GM12892 (cell line): ENCODE measurements at places on chromosomes 3 and 15.

- DNase-seq, result no peak
Measured at GRCh38 chr3:87969620-87970019, 89.2 kb downstream of the CGGBP1 start.

DNA sequence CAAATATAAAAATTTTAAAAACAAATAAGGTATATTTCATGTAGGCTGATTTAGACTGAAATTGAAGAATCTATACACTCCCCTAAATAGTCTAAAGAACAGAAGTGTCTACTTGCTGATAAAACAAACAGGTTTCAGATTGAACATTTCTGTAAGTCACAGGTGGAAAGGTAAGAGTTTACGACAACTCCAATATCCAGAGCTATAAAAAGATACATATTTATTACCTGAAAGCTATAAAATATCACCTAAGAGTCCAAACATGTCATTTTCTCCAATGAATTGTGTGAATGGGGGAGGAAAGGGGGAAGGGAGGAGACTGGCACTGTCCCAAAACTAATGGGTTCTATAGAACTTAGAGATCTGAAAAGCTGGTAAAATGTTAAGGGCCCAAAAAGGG, 26.1 kb downstream of the PPP1R2 start:
- no peak for DNase-seq

GRCh38 chr3:117928836-117929235, 1105.8 kb downstream of the IGSF11 start:
- DNase-seq, result no peak

DNA sequence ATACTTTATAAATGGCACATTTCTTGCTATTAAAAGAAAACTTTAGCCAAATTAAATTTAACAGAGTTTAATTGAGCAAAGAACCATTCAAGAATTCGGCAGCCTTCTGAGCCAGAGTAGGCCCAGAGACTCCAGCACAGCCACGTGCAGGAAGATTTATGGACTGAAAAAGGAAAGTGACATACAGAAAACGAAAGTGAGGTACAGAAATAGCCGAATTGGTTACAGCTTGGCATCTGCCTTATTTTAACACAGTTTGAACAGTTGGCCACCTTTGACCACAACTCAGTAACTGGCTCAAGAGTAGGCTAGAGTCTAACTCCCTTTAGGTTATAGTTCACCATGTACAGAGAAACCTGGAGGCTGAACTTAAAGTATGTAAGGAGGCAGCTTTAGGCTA, 17.6 kb downstream of the CFAP44 start:
- no peak for DNase-seq

- DNase-seq, result no peak
Measured at GRCh38 chr3:97882975-97883598, 61.3 kb downstream of the CRYBG3 start.

DNA sequence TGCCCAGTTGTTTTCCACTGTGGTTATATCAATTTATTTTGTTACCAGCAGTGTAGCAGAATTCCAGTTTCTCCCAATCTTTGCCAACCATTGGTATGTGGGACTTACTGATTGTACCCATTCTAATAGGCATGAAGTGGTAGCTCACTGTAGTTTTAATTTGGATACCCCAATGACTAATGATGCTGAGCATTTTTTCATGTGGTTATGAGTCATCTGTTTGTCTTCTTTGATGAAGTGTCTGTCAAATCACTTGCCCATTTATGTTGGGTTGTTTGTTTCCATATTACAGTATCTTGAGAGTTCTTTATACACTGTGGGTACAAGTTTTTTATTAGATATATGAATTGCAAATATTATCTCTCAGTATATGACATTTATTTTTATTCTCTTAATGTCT, 644.3 kb downstream of the NR2F2 start:
- DNase-seq, result no peak

DNA sequence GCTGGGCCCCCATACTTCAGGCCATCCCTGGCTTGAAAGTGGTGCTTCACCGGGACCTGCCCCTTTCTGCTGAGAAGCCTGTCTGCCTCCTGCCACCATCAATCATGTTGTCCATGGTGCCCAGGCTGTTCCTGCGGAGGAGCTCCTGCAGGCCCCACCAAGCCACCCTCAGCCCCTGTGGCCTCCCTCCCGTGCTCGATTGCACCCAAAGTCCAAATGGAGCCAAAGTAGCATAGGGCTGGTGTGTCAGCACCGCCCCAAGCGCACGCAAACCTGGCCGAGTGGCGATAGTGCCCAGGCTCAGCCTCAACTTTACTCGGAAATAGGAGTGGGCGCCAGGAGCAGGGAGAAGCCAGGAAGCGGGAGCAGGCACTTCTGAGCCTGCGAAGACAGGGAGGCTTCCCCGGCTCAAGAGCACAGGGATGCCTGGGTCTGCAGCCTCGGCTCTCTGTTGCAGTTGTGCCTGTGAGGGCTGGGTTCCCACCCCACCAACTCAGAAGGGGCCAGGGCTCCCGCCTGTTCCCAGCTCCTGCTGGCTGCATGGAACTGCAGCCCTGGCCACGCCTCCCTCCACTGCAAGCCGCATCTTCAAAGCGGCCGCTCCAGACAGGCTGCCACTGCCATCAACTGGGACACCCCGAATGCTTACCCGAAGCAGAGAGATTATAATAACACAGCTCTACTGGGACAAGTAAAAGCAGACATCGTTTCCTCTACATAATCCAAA, 203.0 kb downstream of the ARRDC4 start:
- no peak for DNase-seq

DNA sequence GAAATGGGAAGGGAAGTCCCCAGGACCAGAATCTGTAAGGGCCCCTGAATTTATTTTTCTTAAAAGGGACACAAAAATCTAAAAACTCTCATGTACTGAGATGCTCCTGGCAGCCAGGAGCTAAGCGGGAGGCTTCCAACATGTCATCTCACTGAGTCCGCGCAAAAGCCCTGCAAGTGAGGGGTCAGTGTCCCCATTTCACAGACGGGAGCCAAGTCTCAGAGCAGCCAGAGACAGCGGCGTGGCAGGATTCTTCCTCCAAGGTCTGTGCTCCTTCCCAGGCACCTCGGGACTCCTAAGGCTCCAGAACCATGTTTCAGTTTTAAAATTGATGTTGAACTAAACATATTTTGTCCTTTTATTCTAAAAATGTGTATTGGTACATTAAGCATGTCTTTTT, 114.8 kb downstream of the ADCY5 start:
- DNase-seq, result no peak

DNA sequence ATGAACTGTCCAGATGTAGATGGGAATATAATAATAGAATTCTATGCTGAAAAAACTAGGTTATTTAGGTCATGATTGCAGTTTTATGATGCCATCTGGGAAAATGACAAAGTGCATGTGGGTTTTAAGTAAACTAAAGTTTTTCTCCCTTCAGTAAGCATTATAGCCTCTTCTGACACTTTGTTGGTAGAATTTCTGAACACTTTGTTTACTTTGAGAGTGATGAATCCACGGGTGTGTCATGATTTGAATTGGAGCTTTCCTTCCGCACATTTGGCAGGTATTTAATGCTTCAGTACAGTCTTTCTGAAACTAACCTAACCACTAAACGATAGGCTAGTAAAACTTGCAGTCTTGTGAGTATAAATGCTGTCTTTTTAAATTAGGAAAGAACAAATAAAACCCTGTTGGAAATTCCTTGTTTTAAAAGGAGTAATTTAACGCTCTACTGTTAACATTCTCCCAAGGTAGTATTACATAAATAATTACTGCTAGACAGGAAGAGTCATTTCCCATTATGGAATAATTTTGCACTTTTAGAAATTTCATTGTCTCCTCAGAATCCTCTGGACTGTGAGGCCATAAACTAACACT, 7.0 kb downstream of the FILIP1L start:
- no peak for DNase-seq

DNA sequence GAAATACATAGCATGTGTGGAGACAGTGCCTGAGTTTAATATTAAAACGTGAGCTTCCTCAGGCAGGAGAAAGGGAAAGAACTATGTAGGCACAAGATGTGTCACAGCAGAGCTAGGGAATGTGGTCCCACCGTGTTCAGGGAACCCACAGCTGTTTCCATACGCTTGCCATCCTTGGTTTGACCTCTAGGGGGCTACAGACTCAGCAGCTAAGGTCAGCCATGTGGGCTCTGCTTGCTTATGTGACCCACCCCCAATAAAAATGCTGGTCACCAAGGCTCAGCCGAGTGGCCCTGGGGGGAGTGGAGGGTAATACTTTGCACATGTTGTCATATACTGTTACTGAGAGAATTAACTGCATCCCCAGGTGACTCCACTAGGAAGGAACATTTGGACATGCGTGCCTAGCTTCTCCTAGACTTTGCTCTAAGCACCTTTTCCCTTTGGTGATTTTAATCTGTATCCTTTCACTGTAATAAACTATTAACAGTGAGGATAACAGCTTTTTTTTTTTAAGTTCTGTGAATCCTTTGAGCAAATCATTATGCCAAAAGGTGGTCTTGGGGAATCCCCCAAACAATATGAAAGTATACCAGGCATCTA, 3.3 kb downstream of the TUBGCP5 start:
- peak; percentile 26 for DNase-seq

DNA sequence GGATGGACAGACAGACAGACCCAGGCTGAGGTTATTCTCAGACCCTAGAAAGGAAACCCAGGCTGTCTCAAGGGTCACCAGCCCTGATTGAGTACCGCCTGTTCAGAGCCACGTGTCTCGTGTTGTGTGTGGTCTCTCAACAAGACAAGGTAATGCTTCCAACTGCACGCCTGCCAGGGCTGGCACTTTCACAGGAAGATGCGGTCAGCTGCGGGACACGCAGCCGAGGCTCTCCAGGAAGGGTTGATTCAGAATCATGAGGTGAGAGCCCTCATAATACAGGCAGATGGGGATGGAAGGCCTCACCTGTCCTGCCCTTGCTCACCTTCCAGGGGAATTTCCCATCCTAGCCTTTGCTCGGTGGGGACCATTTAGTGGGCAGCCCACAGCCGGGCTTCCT, 81.4 kb downstream of the TOP2B start:
- DNase-seq, result no peak

DNA sequence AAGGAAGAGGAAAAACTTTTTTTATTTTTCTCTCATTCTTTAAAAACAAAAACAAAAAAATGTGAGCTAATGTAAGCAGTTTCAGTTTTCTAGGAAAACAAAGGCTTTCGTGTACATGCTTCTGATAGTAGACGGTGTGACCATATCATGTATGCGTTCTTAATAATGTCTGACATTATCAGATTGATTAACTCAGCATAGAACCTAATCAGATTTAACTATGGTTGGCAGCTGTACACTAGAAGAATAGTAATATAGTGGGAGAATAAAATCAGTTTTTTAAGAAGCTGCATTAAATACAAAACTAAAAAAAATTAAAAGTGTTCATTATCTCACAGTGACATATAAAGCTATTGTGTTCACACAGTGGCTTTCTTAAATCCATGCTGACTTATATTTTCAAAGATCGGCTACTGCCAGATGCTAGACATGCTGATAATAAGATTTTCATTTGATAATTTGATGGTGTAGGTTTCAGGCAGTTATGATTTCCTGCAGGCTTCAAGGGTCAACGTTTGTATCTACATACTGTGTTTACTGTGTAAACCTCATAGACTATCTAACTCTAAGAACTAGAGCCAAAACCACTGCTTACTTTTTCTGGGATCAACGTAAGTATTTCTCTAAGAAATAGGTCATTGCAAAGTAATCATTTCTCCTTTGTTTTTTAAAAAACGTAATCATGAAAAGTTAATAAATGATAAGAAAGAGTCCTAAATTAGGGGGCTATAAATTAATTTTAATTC, 74.0 kb downstream of the UBE2E2 start:
- no peak for DNase-seq
